Anterior cingulate cortex (tissue), 58 donors: ENCODE measurements at places on chromosomes 7 and 10.

- no peak for DNase-seq
Observed at GRCh38 chr7:28587211-28587610, 174.9 kb downstream of the CREB5 start.

DNA sequence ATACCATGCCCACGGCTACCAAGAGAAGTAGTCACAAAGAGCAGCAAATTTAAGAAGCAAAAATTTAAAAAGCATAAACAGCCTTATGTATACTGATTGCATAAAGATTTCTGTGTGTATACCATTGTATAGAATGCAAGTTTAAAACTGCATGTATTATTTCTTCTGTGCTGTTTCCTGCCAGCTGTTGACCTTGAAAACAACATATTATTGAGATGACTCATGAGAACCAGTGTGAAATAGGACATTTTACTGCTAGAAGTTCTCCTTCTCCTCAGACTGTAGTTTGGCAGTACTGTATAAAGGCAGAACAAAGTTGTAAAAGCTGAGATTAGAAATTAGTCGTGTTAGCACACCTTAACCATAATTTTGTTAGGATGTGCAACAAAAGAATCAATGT, 42.3 kb upstream of the SGCE start:
- DNase-seq, result no peak

- DNase-seq, result no peak
Observed at GRCh38 chr7:35286422-35286821, 32.5 kb upstream of the TBX20 start.

GRCh38 chr10:51083356-51083853, 9.1 kb downstream of the PRKG1 start:
- no peak for DNase-seq

- no peak for DNase-seq
Observed at GRCh38 chr7:142798451-142799436, 28.0 kb downstream of the PRSS2 start.
